ENCODE measurements at places on chromosomes 1 and 21.

GRCh38 chr1:36080801-36081200 is 3.1 kb upstream of the TEKT2 start:
- DNase-seq = no peak

DNA sequence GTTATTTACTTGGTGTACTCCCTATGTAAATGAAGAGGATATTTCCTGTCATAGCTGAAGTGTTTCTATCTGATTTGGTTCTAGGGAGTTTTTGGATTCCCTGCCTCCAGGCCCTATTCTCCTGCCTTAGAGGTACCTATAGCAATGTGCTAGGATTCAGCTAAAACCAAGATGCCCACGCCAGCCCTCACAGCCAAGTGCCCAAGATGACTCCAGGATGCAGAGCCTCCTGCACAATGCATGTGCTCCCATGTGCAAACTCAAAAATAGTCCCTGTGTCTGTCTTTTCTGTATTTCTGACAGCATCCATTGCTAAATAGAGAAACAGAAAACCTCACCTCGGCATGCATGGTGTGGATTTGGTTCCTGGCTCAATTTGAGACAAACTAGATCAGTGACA is 887 bp upstream of the TARBP1 start:
- DNase-seq = no peak

- no peak for DNase-seq
Observed at GRCh38 chr1:94925561-94926125, 1.3 kb downstream of the CNN3 start.

GRCh38 chr1:88296227-88296626 is 387.8 kb upstream of the PKN2 start:
- no peak for DNase-seq

- DNase-seq = no peak
Observed at GRCh38 chr1:235253219-235253962, 74.6 kb downstream of the ARID4B start.

DNA sequence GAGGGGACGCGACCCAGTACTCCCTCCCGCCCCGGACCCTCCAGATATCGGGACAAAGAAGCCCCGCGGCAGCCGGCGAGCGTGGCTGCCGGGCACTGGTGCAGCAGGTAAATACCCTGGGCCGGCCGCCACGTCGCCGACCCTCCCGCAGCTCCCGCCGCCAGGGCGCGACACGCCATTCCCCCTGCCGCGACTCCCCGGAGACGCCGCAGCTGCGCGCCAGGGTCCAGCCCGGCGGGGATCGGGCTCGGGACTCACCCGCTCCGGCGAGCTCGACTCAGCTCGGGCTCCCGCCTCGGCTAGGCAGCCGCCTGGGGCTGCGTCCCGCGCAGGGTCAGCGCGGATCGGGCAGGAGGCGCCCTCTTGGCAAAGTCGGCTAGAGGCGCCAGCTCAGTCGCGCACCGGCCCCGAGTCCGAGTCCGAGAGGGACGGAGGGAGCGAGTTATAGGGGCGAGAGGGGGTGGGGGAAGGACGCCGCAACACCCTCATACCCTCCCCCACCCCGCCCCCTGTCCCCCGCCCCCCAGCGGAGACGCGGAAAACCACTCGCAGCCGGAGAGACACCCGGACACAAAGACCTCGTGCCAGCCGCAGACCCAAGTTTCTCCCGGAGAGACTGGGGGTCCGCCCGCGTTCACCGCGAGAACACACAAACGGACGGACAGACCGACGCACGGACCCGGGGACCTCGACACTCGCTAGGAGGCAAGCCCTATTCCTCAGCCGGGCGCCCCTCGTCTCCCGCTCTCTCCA is 985 bp downstream of the SYT6 start:
- no peak for DNase-seq

DNA sequence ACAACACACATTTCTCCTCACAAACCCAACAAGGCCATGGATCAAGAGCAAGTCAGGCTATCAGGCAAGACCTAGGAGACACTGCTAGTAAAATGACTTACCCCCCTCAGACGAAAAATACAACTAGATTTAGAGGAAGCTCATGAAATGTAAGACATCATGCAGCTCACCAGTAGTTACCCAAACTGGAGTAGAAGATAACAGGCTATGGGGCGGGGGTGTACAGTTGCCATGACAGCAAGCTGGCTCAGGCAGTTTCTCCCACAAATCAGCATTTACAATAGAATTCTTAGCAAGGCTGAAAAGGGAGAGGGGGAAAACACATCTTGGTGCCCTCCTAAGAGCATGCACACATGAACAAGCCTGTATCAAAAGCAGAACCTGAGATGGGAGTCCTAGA is 13.9 kb downstream of the TPM3 start:
- no peak for DNase-seq

DNA sequence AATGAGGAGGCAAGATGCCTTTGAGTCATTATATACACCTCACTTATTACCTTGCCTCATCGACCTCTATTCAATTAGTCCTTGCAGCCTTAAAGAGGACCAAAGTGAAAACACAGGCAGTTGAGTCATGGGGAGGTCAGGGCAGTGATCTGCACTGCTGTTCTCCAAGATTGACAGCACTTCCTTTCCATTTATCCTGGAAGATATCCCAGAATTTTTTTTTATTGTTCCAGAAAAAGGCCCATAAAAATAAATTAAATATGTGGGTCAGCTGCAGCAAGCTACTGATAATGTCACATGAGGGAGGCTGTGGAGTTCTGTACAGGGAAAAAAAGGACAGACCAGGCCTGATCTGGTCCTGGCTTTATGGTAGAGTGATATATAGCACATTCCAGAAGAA is 33.2 kb upstream of the CDC42BPA start:
- no peak for DNase-seq

DNA sequence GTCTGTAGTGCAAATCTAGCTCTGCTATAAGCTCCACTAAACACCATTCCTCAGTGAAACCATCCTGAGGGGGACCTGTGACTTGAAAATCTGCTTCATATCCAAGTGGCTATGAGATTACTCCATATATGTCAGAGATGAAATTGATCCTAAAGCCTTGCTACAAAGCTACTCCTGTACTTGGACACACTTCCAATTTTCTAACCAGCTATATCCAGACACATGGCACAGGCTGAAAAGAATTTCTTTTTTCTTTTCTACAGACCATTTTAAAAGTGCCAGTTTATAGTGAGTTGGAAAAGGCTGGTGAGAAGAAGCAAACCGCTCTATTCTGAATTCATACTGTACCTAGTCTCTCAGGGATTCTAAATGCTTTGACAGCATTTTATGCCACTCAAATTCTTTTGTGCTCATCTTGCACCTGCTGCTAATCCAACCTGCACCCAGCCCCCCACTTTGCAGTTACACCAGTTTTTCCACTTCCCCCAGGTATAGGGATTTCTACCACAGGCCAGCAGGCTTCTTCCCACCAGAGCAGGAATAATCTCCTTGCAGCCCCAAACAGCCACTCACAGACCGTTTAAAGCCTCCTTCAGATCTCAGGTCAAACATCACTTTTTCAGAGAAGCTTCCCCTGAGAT is 112.5 kb downstream of the RERE start:
- DNase-seq = no peak

GRCh38 chr1:196407358-196408051 is 200.7 kb downstream of the KCNT2 start:
- no peak for DNase-seq

- no peak for DNase-seq
Observed at GRCh38 chr1:204600968-204601367, 84.6 kb downstream of the LRRN2 start.

DNA sequence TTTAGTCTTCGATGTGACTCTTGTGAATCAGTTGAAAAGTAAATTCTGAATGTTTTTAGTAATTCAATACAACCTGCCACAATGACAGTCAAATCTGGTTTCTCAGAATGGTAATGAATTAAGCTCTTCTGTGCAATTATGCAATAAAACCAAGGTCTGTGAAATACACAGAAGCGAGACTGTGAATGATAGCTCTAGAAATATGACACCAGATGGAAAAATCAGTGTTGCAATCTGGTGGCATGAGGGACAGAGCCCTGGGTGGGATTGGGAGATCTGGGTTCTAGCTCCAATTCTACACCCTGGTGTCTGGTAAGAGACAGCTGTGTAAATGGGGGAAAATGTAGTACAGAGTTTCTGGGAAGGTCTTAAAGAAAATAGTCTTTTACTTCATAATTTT is 586.4 kb upstream of the ZRANB2 start:
- no peak for DNase-seq

DNA sequence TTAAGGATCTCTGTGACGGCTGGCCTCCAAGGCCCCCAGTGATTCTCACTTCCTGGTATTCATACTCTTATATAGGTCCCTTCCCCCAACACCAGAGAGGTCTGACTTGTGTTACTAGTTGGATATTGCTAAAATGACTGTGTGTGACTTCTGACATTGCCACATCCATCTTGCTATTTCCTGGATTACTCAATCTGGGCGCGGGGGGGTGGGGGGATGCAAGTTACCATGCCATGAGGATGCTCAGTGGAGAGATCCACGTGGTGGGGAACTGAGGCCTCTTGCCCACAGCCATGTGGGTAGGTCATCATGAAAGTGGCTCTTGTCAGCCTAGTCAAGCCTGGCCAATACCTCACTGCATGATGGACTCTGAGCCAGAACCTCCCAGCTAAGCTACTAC is 117.0 kb downstream of the UBE2U start:
- DNase-seq = no peak

DNA sequence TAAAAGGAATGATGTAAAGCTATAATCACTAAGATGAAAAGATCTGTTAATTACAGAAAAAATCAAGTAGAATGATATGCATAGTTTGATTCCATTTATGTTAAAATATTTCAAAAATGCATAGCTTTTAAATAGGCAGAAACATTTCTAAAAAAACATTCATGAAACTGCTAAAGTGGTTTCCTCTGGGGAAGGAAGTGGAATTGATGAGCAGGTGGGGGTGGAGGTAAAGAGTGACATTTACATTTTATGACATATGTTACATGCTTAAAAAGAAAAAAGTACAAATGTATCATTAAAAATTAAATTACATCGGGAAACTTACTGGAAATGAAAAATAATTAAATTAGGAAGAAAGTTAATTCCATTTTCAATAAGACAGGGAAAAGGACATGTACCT is 42.8 kb upstream of the JAK1 start:
- no peak for DNase-seq

DNA sequence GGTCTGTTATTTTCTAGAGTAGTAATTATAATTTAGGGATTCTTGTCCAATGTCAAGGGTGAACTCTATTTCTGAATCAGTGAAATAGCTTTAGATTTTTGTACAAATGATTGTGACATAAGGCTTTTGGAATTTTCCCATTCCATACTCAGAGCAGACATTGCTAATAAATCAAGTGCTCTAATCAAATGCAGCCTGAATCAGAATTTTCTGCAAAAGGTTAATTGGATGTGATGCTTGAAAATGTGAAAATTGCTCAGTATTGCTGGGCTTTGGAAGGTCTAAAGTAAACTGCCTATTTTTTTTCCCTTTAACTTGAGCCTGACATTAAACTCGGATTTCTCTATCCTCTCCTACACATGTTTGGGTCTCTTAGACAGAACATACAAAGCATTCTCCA is 23.2 kb downstream of the SGIP1 start:
- no peak for DNase-seq

DNA sequence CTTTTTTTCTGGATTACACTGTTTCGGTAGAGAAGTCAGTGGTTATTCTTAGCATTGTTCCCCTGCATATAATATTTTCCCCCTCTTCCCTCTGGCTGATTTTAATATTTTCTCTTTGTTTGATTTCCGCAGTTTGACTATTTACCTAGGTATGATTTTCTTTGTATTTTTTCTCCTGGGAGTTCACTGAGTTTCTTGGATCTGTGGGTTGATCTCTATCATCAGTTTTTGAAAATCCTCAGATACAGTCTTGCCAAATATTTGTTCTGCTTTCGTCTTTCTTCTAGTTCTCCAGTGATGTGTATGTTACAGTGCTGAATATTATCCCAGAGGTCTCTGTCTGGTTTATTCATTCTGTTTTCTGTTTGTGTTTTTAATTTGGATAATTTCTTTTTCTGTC is 136.4 kb downstream of the DYRK1A start:
- DNase-seq = no peak

DNA sequence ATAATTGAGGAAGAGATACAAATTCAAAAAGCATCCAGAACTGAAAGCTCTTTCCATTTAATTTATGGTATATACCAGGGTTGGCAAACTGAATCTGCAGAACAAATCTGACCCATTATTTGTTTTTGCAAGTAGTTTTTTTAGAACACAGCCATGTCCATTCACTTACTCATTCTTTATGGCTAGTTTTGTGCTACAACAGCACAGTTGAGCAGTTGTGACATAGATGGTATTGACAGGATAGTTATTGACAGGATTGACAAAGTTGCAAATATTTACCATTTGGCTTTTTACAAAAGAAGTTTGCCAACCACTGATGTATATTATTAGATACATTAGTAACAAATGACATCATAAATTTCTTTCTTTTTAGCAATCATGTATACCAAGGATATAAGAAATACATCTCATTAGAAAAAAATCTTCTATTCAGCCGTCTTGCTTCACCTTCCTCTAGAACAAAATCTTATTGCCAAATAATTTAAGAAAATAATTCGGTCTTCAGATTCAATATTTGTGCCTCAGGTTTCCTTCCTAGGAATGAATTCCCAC is 9.4 kb downstream of the ADAMTS1 start:
- DNase-seq = no peak

- DNase-seq = no peak
Observed at GRCh38 chr1:152089014-152089674, at the start of gene TCHHL1. Gene TCHHL1 (minus strand): TSS chr1:152089064. CDS start chr1:152088143, 921 bp downstream.

DNA sequence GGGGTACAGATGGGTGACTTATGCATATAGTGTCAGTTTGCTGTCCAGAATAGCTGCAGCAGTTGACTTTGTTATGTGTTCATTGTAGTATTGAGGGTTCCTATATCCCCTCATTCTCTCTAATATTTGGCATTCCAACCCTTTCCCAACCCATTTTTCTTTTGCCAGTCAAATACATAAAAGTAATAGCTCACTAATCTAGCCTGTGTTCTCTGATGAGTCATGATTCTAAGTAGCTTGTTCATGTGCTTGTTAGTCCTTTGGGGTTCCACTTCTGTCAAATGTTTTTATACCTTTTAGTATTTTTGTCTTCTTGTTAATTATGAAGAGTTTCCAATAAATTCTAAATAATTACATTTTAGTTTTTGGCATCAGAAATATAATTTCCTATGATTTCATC is 99.2 kb upstream of the MROH9 start:
- DNase-seq = no peak

- no peak for DNase-seq
Observed at GRCh38 chr1:56024155-56024554, 555.2 kb downstream of the PLPP3 start.
